ENCODE measurements at places on chromosomes 3 and 15. TPM values are rescaled to one million over a fixed set of nuclear protein-coding genes. Genes with fewer than 3 reads are reported as not detected.

TNIK gene
- total RNA-seq = 20.8 TPM

TMC3 gene
- total RNA-seq = 0.32 TPM

PDCD10 gene
- 42.2 TPM for total RNA-seq

PRR20G gene
- not detected for total RNA-seq

EHD4 gene
- 15.5 TPM for total RNA-seq

CCR9 gene
- not detected for total RNA-seq

FBXO22 gene
- 19.7 TPM for total RNA-seq

SMAD6 gene
- 48.9 TPM for total RNA-seq

ZBTB20 gene
- 9.7 TPM for total RNA-seq

PP2D1 gene
- total RNA-seq = not detected

ZNF280D gene
- total RNA-seq = 13.0 TPM

CHRM5 gene
- total RNA-seq = not detected

UACA gene
- total RNA-seq = 44.0 TPM

ASB14 gene
- total RNA-seq = not detected

IL20RB gene
- 0.97 TPM for total RNA-seq

LRTM1 gene
- total RNA-seq = not detected

XCR1 gene
- not detected for total RNA-seq

NPAP1 gene
- total RNA-seq = not detected

ACTL6A gene
- 34.8 TPM for total RNA-seq

SV2B gene
- total RNA-seq = not detected

CD200R1 gene
- total RNA-seq = not detected

TRH gene
- not detected for total RNA-seq

ARNT2 gene
- total RNA-seq = 6.1 TPM

SLC6A20 gene
- total RNA-seq = not detected

CLEC3B gene
- 203 TPM for total RNA-seq

CX3CR1 gene
- total RNA-seq = not detected

MORC1 gene
- total RNA-seq = not detected

OR5K4 gene
- total RNA-seq = not detected

MKRN3 gene
- total RNA-seq = 0.16 TPM

CCR5 gene
- total RNA-seq = not detected

KCNAB1 gene
- total RNA-seq = not detected

DNAJC13 gene
- 25.1 TPM for total RNA-seq

SLC12A1 gene
- not detected for total RNA-seq

LTK gene
- total RNA-seq = not detected

RARRES1 gene
- total RNA-seq = 13.9 TPM

PXK gene
- total RNA-seq = 21.9 TPM

INKA1 gene
- 3.6 TPM for total RNA-seq

ARGFX gene
- total RNA-seq = not detected

THBS1 gene
- 3,340 TPM for total RNA-seq

HCLS1 gene
- 2.3 TPM for total RNA-seq

C3orf49 gene
- not detected for total RNA-seq

ERICH6 gene
- total RNA-seq = not detected

GMPPB gene
- 36.6 TPM for total RNA-seq

MCF2L2 gene
- total RNA-seq = 0.18 TPM

ZNF385D gene
- total RNA-seq = 1.5 TPM

AGBL1 gene
- not detected for total RNA-seq

TMEM39A gene
- total RNA-seq = 62.2 TPM

ECT2 gene
- total RNA-seq = 18.6 TPM

PCNP gene
- 62.9 TPM for total RNA-seq

GPR149 gene
- not detected for total RNA-seq

EFCC1 gene
- not detected for total RNA-seq

CASR gene
- total RNA-seq = not detected

RFTN1 gene
- 67.6 TPM for total RNA-seq

CHSY1 gene
- 125 TPM for total RNA-seq

CCDC39 gene
- total RNA-seq = not detected

CEMIP gene
- 537 TPM for total RNA-seq

CPNE9 gene
- total RNA-seq = not detected

BCHE gene
- 2.4 TPM for total RNA-seq
